AG04449 (cell line): ENCODE measurements at places on chromosomes 5 and 9.

GRCh38 chr5:176740131-176740701 is 70.1 kb upstream of the UNC5A start:
- no peak for DNase-seq

DNA sequence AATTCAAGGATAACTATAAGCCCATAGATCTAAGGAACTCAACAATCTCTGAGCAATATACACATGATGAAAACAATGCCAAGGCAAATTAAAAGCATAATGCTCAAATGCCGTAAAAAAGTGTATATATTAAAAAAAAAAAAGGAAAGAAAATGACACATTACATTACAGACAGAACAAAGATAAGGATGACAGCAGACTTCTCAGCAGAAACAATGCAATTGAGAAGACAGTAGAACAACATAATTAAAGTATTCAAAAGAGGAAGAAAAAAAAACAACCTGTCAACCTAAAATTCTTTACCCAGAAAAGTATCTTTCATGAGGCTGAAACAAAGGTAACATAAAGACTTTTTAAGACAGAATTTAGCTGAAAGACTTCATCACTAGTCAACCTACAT is 591.7 kb downstream of the ZNF608 start:
- no peak for DNase-seq

DNA sequence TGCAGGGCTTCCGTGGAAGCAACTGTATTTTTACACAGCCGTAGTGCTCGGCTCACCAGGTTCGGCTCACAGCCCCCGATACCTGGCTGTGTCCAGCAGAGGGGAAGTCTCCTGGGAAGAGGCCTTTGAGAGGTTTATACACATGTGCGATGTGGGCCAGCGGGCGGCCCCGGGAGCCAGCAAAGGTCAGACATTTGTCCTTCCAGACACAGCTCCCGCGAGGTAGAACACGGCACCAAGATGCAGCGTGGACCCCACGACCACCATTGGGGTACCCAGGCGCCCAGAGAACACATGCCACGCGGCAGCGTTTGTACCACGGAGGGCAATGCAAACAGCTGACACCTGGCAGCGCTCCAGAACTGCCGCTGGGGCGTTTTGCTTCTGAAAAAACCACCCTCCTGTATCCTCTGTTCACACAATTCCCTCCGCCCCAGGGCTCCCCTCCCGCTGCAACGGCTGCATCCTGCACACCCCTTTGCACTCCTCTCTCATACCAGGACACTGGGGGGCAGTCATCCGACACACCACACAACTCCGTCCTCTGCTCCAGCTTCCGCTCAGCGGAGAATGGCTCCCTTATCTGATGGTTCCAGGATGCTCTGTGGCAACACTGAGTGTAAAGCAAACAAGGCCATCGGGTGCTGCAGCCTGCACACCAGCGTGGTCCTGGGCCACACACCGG is 235.3 kb downstream of the SYK start:
- DNase-seq: peak; percentile 66

DNA sequence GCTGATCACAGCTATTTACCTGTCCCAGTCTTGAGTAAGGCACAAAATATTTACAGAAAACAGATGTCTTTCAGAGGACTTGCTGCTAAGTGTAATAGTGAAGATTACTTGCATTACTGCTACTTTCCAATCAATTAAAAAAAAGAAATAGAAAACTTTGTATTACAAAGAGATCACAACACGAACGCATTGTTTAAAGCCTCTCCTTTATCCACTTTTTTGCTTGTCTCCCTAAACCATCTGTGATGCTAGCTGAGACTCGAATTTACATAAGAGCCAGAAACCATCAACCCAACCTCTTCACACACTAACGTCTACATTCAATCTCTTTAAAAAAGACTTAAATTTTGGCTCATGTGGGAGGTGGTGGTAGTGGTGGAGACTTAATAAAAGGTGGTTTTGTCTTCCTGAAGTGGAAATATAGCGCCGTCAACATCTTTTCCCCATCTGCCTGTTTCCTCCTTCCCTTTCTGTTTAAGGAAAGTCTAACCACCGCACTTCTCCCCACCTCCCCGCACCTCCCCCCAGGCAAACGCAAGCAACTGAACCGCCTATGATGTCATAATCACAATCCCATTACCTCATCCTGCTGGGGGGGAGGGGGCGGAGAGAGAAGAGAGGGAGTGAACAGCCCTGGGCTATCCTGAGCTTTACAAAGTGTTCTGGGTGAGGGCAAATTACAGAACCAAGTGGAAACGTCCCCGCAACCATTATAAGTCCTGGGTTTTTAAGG is 948 bp upstream of the FAM53C start:
- no peak for DNase-seq

DNA sequence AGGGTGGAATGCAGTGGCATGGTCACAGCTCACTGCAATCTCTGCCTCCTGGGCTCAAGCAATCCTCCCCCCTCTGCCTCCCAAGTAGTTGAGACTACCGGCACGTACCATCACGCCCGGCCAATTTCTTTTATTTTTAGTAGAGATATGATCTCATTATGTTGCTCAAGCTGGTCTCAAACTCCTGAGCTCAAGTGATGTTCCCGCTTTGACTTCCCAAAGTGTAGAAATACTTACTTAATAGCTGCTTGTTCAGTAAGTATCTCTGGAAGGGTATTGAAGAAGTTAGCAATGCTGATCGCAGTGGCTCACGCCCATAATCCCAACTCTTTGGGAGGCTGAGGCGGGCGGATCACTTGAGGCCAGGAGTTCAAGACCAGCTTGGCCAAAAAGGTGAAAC is 35.7 kb upstream of the PLIN2 start:
- DNase-seq: no peak
